ENCODE measurements at places on chromosomes 6 and 20. TPM values are rescaled to one million over a fixed set of nuclear protein-coding genes. Genes with fewer than 3 reads are reported as not detected.

DNA sequence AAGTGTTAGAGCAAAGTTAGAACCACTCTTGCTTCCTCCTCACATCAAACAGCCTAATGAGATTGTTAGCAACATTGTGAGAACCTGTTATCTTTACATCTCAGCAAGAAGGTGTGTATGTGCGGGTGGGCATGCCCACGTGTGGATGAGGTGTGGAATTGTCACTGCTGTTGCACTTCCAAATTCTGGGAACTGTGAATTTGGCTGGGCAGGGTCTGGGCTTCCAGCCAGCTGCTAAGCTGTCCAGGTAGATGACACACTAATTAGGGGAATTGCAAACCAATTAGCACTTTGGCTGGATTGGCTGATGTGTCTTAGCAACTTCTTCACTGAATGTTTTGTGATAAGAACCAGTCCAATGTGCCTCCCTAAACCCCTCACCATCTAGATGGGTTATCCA lies 848.2 kb downstream of the DHX35 start:
- H3K27ac ChIP-seq: no peak overlapping the region
- DNase-seq: no peak
- no peak overlapping the region for H3K4me3 ChIP-seq
- no peaks in the 10 kb centered on the region for H3K4me1 ChIP-seq
- H3K27me3 ChIP-seq: no peaks in the 10 kb centered on the region

DNA sequence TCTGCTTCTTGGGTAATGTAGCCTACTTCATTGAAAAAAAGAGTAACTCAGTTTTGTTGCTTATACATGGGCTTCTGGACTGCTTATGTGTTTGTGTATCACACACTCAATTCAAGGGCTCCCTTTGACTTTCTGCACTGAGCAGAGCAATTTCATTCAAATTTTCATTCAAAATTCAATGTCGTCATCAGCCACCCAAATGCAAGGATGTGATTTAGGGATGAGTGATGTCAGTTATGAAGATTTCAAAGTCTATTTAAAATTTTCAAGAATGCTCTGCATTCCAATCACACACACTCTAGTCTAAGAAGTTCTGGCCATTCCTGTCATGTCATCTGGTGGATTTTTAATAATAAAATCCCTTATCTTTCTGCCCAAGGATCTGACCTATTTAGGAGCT lies 344.5 kb upstream of the ZFP64 start:
- no peak for DNase-seq
- no peaks in the 10 kb centered on the region for H3K36me3 ChIP-seq
- H3K4me1 ChIP-seq: no peaks in the 10 kb centered on the region
- peaks cover 2% of the 10 kb centered on the region for H3K27me3 ChIP-seq
- H3K4me3 ChIP-seq: no peak overlapping the region

GRCh38 chr6:35544769-35545361 lies 32.2 kb upstream of the TULP1 start:
- peaks cover 1% of the 10 kb centered on the region for H3K4me1 ChIP-seq
- H3K36me3 ChIP-seq: no peaks in the 10 kb centered on the region
- no peak overlapping the region for H3K27ac ChIP-seq
- no peak for DNase-seq

DNA sequence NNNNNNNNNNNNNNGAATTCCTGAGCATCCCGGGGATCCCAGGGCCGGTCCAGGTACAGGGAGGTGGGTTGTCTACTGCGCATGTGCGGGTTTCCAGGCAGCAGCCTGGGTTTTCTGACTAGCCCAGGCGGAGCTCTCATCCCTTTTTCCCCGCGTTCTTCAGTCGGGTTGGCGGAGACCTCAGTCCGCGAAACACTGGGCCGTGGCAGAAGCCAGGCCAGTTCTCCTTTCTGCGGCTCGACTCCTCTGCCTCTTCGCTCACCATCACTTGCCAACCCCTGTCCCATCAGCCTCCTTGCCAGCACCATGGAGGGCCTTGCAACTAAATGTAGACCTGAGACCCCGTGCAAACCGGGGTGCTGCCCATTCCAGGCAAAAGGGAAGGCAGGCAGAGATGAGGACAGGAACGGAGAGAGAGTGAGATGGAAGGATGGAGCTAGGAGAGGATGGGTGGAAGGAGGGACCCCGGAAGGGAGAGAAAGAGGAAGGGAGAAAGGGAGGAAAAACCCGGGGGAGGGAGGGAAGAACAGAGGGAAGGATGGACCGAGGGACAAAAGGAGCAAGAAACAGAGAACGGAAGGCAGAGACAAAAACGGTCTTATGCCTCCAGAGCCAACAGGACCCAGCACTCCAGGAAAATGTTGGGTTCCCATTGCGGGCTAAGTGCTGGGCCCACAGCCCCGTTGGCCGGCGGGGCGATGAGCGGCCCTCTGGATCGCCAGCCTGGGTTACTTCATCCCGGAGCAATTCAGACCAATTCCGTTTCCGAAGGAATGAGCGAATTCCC lies 445.4 kb upstream of the DEFB115 start:
- no peak overlapping the region for H3K4me3 ChIP-seq
- H3K36me3 ChIP-seq: peaks cover 6% of the 10 kb centered on the region
- H3K27me3 ChIP-seq: peaks cover 7% of the 10 kb centered on the region
- H3K4me1 ChIP-seq: no peaks in the 10 kb centered on the region
- DNase-seq: peak; percentile 46
- H3K27ac ChIP-seq: no peak overlapping the region

DNA sequence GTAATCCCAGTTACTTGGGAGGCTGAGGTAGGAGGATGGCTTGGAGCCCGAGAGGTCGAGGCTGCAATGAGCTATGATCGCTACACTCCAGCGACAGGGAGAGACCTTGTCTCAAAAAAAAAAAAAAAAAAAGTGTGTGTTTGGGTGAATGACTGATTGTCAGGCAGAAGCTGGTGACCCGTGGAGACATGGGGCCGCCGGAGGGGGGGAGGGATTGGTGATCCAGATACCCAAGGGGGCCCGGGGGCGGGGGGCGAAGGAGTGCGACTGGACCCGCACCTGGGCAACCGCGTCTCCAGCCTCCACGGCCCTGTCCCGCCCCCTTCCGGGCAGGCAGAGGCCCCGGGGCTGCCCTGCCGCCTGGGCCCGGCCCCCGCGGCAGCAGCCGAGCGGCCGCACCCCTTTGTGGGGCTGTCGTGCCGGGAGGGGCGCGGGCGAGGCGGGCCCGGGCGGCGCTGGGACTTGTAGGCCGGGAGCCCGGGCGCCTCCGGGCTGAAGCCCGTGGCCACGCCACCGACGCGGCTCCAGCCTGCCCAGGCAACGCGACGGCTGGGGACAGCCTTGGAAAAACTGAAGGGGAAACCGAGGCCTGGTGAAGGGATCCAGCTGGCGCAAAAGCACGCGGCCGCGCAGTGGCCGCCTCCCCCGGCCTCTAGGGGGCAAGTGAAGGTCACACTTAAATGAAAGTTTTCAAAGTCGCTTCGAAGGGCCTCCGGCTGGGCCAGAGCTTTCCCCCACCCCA lies 2.1 kb upstream of the RBM38 start:
- no peaks in the 10 kb centered on the region for H3K27me3 ChIP-seq
- peaks cover 19% of the 10 kb centered on the region for H3K36me3 ChIP-seq
- H3K4me1 ChIP-seq: peaks cover 28% of the 10 kb centered on the region
- H3K4me3 ChIP-seq: peak overlapping the region; percentile 71
- H3K27ac ChIP-seq: peak overlapping the region; percentile 93

GRCh38 chr20:29876911-29877285 lies 1380.6 kb upstream of the DEFB115 start:
- no peaks in the 10 kb centered on the region for H3K27me3 ChIP-seq
- peaks cover 6% of the 10 kb centered on the region for H3K36me3 ChIP-seq
- DNase-seq: no peak
- H3K4me3 ChIP-seq: no peak overlapping the region
- H3K4me1 ChIP-seq: no peaks in the 10 kb centered on the region
- H3K27ac ChIP-seq: no peak overlapping the region

DNA sequence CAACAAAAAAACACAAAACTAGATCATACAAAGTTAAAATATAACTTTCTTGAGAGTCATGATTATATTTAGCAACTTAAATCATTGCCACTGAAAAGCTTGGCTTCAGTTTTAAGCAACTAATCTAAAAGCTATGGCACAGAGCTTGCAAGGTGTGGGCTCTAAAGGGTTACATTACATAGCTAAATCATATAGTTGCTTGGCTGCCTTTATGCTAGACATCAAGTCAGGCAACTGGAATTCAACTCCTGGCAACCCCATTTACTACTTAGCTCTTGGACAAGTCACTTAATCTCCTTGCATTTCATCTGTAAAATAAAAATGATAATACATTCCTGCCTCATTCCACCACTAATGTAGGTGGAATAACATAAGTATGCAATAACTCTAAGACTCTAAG lies 40.9 kb upstream of the GCM1 start:
- no peak overlapping the region for H3K27ac ChIP-seq
- H3K4me1 ChIP-seq: peaks cover 11% of the 10 kb centered on the region
- no peak for DNase-seq
- H3K36me3 ChIP-seq: no peaks in the 10 kb centered on the region

GRCh38 chr6:19041906-19042305 lies 654.8 kb downstream of the RNF144B start:
- H3K4me1 ChIP-seq: no peaks in the 10 kb centered on the region
- no peak overlapping the region for H3K27ac ChIP-seq
- no peak for DNase-seq
- no peak overlapping the region for H3K4me3 ChIP-seq
- H3K36me3 ChIP-seq: no peaks in the 10 kb centered on the region
- no peaks in the 10 kb centered on the region for H3K27me3 ChIP-seq

Gene SNAI1
- total RNA-seq: 0.21 TPM

Gene ENPP5
- total RNA-seq: not detected
